T-helper 17 cell (primary cell): ENCODE measurements at places on chromosomes 11 and 22.

DNA sequence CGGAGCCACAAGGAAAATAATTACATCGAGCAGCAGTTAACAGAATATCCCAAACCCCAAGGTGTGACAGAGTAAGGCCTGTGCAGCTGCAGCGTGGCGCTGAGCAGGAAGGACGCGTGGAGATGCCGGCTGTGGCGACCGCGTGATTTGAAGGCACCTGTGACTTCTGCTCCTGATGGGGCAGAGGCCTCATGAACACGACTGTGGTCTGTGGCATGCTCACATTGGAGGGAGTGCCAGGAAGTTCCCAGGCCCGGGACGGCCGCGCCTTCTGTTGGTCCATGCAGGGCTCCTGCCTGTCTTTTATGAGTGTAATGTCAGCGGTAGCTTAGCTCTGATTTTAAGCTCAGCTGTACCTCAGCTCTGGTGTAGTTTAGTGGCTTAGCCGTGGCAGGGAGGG lies 50.4 kb downstream of the TPCN2 start:
- H3K27me3 ChIP-seq, result peaks cover 8% of the 10 kb centered on the region
- no peak for DNase-seq
- H3K4me1 ChIP-seq, result peaks cover 6% of the 10 kb centered on the region

GRCh38 chr11:48001438-48002021 lies 21.2 kb downstream of the PTPRJ start:
- H3K27me3 ChIP-seq, result no peaks in the 10 kb centered on the region
- H3K36me3 ChIP-seq, result peaks cover 2% of the 10 kb centered on the region
- peaks cover 59% of the 10 kb centered on the region for H3K4me1 ChIP-seq
- peak overlapping the region; percentile 97 for H3K27ac ChIP-seq
- DNase-seq, result peak; percentile 55

DNA sequence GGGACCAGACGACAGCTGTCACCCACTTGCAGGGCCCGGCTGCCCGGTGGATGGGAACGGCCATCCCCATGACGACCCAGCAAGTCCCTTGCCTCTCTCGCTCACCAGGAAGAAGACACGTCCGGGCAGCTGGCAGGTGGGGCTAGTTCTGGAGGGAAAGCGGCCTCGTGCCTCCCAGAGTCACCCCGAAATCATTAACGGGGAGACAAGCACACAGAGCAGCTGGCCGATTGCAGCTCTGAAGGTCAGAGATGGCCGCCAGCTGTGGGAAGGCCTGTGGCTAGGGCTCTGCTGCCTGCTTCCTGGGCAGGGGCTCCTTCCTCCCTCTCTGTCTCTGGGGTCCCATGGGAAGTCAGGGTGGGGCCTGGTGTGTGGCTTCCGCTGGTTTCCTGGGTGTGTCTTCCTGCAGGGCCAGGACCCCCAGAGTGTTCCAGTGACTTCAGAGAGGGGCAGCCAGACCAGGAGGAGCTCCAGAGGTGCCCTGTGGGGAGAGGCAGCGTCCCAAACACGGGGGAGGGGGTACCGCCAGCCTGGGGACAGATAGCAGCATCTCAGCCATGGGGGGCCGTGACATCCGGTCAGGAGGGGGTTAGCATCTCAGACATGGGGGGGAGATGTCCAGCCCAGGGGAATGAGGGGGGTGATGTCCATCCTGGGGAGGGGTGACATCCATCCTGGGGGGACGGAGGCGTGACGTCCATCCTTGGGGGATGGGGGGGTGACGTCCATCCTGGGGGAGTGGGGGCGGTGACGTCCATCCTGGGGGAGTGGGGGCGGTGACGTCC lies 114.9 kb downstream of the KCNQ1 start:
- H3K4me1 ChIP-seq, result peaks cover 10% of the 10 kb centered on the region
- H3K27me3 ChIP-seq, result no peaks in the 10 kb centered on the region
- DNase-seq, result peak; percentile 4
- no peak overlapping the region for H3K4me3 ChIP-seq

DNA sequence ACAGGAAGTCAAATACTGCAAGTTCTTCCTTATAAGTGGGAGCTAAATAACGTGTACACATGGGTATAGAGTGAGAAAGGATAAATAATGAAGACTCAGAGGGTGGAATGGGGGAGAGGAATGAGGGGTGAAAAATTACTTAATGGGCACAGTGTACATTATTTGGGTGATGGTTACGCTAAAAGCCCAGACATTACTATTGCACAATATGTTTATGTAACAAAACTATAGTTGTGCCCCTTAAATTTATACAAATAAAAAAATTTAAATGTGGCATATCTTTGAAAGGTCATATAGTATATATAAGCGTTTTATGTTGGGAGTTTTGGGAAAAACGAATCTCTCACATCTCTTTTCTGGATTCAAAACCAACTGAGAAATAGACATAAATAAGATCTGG lies 96.1 kb downstream of the KIF18A start:
- H3K36me3 ChIP-seq, result no peaks in the 10 kb centered on the region
- H3K4me3 ChIP-seq, result no peak overlapping the region

DNA sequence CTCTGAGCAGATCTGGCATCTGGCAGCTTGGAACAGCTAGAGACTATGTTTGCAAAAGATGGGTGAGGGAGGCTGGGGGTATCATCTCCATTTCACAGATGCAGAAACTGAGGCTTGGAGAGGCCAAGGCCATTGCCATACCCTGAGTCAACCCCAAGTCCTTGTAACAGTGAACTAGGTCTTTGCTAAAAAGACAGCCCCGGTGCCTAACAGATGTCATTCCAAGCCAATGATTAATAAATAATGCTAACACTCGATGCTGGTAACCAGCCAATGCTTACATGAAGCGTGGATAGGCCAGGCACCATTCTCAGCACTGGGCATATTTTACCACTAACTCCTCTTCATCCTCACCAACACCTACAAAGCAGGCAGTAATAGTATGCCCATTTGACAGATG lies 164.0 kb downstream of the MN1 start:
- H3K27ac ChIP-seq, result no peak overlapping the region
- peaks cover 28% of the 10 kb centered on the region for H3K27me3 ChIP-seq
- DNase-seq, result no peak

DNA sequence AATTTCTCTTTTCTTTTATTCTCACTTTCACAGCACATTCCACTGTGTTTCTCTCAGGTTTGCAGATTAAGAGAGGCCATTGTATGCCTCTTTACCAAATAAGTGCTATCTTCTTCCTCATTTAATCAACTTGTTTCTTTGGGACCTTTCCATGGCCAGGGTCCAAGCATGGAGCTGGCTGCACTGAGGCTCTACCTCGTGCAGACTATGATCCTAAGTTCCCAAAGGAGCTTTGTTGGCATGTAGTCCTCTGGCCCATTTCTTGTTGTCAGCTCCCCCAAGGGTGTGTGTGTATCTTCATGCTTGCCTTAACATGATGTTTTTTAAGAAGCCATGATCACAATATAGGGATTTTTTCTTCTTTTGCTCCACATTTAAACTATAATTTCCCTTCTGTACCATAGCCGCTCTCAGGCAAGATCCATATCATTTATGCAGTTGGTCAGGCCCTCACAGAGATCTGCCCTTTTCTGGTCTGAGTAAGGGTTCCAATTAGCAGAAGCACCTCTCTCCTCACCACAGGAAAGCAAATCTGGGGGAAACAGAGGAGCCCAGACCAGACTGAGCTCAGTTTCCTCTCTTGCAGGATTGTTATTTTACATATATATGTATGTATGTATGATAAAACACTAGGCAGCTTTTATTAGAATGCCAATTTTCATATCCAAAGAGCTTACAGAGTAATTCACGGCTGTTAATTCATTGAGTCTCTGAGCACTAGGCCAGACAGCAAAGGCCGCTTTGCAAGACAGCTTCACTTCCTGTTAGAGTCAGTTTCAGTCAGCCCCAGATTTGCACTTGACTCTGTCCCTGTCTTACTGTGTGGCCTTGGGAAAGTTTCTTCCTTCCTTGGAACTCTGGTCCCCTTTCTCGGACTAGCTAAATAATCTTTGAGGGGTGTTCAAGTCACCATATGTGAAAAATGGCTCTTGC lies 34.3 kb downstream of the CYB5R2 start:
- no peak overlapping the region for H3K27ac ChIP-seq
- H3K36me3 ChIP-seq, result peaks cover 37% of the 10 kb centered on the region
- DNase-seq, result no peak
- no peak overlapping the region for H3K4me3 ChIP-seq

DNA sequence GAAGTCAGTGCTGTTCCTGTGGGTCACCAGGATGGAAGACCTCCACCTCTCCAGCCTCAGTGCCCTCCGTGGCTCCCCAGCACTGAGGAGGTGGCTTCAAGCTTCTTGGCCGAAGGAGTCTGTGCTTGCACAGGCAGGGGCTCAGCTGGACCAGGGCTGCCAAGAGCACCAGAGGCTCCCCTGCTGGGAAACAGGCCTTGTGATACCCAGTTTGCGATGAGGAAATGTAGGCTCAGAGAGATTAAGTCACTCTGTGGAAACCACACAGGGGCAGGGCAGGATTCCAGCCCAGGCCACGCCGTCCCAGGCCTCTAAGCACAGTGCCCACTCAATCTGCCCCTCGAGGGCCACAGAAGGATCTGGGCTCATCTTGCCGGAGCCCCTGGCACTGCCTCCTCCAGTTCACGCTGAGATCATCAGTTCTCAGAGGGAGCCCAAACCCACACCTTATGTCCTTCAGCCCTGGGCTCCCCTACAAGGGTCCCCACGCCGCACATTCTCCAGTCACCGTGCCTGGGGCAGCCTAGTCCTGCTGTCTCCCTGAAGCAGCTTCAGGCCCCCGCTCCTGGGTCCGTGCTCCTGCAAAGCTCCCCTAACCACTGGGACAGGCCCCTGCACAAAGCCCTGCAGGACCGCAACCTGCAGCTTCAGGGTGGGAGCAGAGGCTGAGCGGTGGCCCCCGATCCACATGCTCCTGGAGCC lies 21.6 kb downstream of the ANO1 start:
- peaks cover 32% of the 10 kb centered on the region for H3K27me3 ChIP-seq
- no peaks in the 10 kb centered on the region for H3K4me1 ChIP-seq
- no peak overlapping the region for H3K4me3 ChIP-seq
- no peak for DNase-seq

DNA sequence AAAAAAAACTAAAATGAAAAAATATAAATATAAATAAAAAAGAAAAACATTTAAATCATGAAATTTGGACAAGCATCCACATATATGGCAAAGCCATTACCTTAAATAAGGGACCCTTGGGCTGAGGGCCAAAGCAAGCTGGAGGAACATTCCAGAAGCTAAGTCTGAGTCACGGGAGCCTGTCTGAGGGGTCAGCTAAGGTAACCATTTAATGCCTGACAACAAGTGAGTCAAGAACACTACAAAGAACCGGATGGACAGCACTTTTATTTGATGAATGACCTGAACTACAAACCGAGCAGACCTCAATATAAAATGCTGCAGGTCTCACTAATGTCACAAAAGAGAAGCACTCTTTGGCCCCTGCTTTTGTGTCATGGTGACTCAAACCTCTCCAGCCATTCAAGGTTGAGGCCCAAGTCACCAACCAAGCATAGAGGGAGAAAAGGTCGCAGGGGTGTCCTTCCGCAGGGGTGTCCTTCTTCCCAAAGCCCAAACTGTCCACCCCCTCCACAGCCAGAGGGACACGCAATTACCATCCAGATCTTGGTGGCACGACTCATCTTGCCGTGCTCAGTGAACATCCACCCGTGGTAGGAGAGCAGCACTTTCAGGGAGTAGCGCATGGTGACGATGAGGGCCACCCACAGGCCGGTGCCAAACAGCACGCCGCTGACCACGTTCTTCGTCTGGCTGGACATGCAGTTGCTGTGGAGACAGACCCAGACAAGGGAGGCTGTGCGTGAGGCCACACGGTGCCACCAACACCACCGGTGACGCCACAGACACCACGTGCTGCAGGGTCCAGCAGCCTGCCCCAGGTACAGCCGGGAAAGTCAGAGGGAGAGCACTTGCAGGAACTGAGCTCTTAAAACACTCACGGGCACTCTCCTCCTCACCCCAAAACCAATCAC lies 34.5 kb downstream of the CPT1A start:
- no peak overlapping the region for H3K27ac ChIP-seq
- DNase-seq, result no peak
- peaks cover 7% of the 10 kb centered on the region for H3K36me3 ChIP-seq

DNA sequence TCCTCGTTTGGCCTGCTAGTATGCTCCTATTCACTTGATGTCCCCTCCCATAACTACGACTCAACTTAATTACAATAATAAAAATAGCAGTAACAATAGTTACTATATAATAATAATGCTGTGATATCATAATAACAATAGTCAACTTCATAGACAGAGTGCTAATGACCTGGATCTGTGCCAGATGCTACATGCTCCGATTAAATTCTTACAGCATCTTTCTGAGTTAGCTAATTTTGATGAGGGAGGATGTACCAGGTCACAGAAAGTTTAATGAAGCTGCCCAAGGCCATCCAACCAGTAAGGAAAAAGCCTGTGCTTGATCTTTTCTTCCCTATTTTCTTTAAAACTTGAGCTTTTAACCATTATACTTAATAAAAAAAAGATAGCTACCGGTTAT lies 413.4 kb upstream of the LRRC4C start:
- H3K27ac ChIP-seq, result no peak overlapping the region
- H3K36me3 ChIP-seq, result no peaks in the 10 kb centered on the region
- no peaks in the 10 kb centered on the region for H3K27me3 ChIP-seq
- no peak for DNase-seq

DNA sequence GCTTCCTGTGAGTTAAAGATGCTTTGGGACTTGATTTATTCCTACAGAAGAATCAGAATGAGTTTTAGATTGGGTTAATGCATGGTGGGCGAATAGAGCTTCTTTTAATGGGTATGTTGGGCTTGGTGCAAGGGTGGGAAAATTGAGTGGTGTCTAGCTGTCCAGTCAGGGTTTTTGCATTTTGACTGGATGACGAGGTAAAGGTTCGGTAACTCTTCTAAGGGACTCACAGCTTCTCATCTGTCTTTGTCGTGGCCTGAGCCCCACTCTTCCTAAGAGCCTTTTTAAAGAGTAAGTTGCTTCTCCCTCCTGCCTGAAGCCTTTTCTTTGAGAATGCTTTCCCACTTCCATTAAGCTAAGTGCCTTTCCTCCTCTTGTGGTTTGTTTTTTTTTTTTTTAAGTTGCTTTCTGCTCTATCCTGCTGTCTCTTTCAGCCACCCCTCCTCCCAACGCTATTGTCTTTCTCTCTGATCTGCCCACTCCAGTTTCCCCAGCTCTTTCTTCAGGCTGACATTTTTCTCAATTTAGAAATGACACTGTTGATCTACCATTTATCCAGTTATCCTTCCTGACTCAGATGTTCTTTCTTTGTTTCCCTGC lies 1.1 kb downstream of the DPF2 start:
- H3K27me3 ChIP-seq, result no peaks in the 10 kb centered on the region
- peak overlapping the region; percentile 96 for H3K27ac ChIP-seq
- no peak for DNase-seq
- H3K4me3 ChIP-seq, result peak overlapping the region; percentile 98
- H3K36me3 ChIP-seq, result peaks cover 4% of the 10 kb centered on the region

GRCh38 chr22:43296276-43296902 lies 46.8 kb downstream of the SCUBE1 start:
- no peaks in the 10 kb centered on the region for H3K36me3 ChIP-seq
- H3K27me3 ChIP-seq, result peaks cover 15% of the 10 kb centered on the region
- no peak overlapping the region for H3K27ac ChIP-seq

DNA sequence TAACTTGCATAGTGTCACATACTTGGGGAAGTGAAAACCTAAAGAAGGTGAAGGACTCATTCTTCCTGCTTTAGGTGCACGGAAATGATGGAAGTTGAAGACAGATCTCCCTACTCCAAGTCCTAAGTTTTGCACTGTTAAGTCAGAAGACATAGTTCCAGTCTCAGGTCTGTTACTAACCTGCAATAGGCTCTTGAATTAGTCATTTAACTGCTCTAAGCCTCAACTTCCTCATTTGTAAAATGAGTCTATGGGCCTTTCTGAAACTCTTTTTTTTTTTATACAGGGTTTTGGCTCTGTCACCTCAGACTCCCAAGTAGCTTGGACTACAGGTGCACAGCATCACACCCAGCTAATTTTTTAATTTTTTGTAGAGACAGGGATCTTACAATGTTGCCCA lies 30.8 kb upstream of the POU2AF1 start:
- H3K27ac ChIP-seq, result no peak overlapping the region
- DNase-seq, result no peak
- peaks cover 2% of the 10 kb centered on the region for H3K36me3 ChIP-seq
- no peak overlapping the region for H3K4me3 ChIP-seq
- H3K27me3 ChIP-seq, result no peaks in the 10 kb centered on the region
